ENCODE measurements at places on chromosomes 11 and 22. TPM values are rescaled to one million over a fixed set of nuclear protein-coding genes. Genes with fewer than 3 reads are reported as not detected.

The CYP2R1 gene
- 10.1 TPM for total RNA-seq

The MPEG1 gene
- not detected for total RNA-seq

The HEPHL1 gene
- total RNA-seq, result not detected

The MCAT gene
- total RNA-seq, result 23.8 TPM

The MYEOV gene
- 119 TPM for total RNA-seq

The SYT9 gene
- 0.18 TPM for total RNA-seq

The NRGN gene
- total RNA-seq, result 6.0 TPM

The DCUN1D5 gene
- total RNA-seq, result 59.7 TPM

The PANX3 gene
- not detected for total RNA-seq

The SCGB1D2 gene
- total RNA-seq, result 0.28 TPM

The HPX gene
- total RNA-seq, result 0.51 TPM

The SLC22A6 gene
- not detected for total RNA-seq

The ARFGAP3 gene
- total RNA-seq, result 21.7 TPM

The TKFC gene
- total RNA-seq, result 73.9 TPM

The C11orf97 gene
- not detected for total RNA-seq

The VSIG10L2 gene
- not detected for total RNA-seq

The ZNF195 gene
- 19.3 TPM for total RNA-seq

The OR2AG1 gene
- not detected for total RNA-seq

The ZNHIT2 gene
- 20.4 TPM for total RNA-seq

The ATM gene
- total RNA-seq, result 7.9 TPM

The USH1C gene
- 0.92 TPM for total RNA-seq

The C11orf87 gene
- 0.05 TPM for total RNA-seq

The SHISA8 gene
- total RNA-seq, result 0.20 TPM

The FEN1 gene
- 94.7 TPM for total RNA-seq

The MUC5AC gene
- total RNA-seq, result 1.8 TPM

The PARVG gene
- total RNA-seq, result 0.09 TPM

The FOSL1 gene
- total RNA-seq, result 111 TPM

The CD3E gene
- total RNA-seq, result not detected

The MRGPRE gene
- 0.17 TPM for total RNA-seq

The IFITM5 gene
- total RNA-seq, result not detected

The PGA3 gene
- not detected for total RNA-seq

The MS4A14 gene
- total RNA-seq, result not detected

The OR5P2 gene
- not detected for total RNA-seq
